ENCODE measurements at places on chromosomes 13 and 19. TPM values are rescaled to one million over a fixed set of nuclear protein-coding genes. Genes with fewer than 3 reads are reported as not detected.

- no peak overlapping the region for H3K4me3 ChIP-seq
- DNase-seq: no peak
- peaks cover 59% of the 10 kb centered on the region for H3K36me3 ChIP-seq
These were observed 106.1 kb downstream of the STARD13 start for GRCh38 chr13:33179463-33179862.

- no peaks in the 10 kb centered on the region for H3K36me3 ChIP-seq
- no peak overlapping the region for H3K27ac ChIP-seq
- peaks cover 5% of the 10 kb centered on the region for H3K4me1 ChIP-seq
- no peak overlapping the region for H3K4me3 ChIP-seq
- DNase-seq: no peak
These were observed 541.0 kb downstream of the PCDH9 start for GRCh38 chr13:66689037-66689619.

DNA sequence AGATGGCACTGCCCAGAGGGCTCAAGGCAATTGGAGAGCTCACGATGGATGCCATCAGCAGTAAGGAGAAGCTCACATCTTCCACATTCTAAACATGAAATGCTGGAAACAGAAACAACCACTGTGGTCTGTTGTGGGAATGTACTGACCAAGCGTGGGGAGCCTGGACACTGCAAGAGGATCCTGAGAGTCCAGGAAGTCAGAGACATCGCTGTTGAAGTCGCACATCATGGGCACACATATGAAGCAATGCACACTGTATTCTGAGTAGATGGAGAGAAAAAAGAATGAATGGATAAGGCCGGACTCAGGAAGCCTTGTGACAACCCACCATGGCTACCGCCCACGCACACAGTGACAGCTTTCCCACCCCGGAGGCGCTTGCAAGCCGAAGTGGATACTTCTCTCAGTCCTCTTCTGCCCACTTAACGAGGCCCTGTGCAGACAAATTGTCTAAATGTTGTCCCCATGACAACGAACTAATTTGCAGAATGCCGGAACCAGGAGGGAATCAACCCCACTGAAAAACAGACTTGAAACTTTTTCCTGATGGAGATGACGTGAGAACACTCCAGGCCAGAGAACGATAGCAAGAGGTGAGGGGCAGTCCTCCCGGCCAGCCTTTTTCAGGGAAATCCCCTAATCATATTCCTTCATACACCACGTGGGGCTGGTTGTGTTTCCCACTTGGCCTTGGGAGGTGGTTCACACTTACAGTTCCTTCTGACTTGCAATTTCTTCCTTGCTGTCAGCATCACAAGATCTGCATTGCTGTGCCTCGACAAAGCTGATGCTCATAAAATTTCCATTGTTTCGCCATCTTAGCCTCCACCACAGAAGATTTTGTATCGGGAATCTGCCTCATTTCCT, 109.6 kb upstream of the SERP2 start:
- no peak for DNase-seq
- no peak overlapping the region for H3K27ac ChIP-seq
- no peaks in the 10 kb centered on the region for H3K27me3 ChIP-seq
- H3K36me3 ChIP-seq: peaks cover 6% of the 10 kb centered on the region

DNA sequence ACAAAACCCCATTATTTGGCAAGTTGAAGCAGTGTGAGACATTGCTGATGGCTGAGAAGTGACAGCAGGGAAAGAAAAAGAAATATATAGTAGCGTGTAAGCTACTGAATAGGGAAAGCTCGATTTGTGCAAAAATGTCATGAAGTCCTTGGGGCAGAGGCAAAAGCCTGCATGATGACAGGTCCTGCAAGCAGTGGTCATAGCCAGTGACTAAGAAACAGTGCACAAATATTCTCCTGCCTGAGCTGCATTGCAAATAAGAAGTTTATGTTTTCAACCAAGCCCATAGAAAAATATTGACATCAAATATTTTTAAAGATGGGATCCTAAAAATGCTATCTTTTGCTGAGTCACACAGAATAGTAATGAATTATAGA, 270.0 kb downstream of the SLITRK6 start:
- H3K4me3 ChIP-seq: no peak overlapping the region
- peaks cover 10% of the 10 kb centered on the region for H3K4me1 ChIP-seq
- no peaks in the 10 kb centered on the region for H3K27me3 ChIP-seq

- H3K4me3 ChIP-seq: no peak overlapping the region
- DNase-seq: no peak
- no peak overlapping the region for H3K27ac ChIP-seq
- H3K27me3 ChIP-seq: no peaks in the 10 kb centered on the region
These were observed 5.4 kb upstream of the NUMBL start for GRCh38 chr19:40695881-40696280.

GRCh38 chr19:28614634-28615545, 598.1 kb downstream of the UQCRFS1 start:
- no peaks in the 10 kb centered on the region for H3K4me1 ChIP-seq
- H3K27ac ChIP-seq: no peak overlapping the region
- no peak overlapping the region for H3K4me3 ChIP-seq
- H3K27me3 ChIP-seq: no peaks in the 10 kb centered on the region

DNA sequence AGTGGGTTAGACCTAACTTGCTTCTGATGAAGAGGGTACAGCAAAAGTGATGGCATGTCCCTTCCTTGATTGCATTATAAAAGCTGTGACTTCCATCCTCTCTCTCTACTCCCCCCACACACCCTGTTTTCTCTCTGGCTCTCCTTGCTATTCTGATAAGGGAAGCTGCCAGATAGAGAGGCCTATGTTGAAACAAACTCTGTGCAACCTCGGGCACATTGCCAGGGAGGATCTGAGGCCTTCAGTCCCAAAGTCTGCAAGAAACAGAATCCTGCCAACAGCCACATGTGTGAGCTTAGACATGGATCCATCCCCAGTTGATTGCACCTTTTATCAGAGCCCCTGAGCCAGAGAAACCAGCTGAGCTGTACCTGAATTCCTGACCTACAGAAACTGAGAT, 44.8 kb upstream of the ARGLU1 start:
- peaks cover 16% of the 10 kb centered on the region for H3K4me1 ChIP-seq
- H3K27ac ChIP-seq: no peak overlapping the region
- H3K36me3 ChIP-seq: no peaks in the 10 kb centered on the region

DNA sequence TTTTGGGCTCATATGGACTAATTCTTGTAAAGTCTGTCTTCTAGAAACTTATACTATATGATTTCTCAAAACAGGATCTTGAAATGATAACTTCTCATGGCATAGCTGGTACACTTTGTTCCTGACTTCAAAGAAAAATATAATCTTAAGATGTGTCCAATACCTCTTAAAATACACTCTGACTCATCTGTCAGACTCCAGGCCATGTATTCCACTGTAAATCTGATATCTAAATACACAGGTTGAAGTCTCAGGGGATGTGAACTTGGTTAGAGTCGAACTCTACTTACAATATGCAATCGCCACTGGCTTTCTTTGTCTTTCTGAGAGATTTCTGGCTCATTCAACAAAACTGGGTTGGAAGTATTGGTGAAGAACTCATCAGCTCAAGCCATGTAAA, 99.8 kb downstream of the LACC1 start:
- H3K4me3 ChIP-seq: no peak overlapping the region
- peaks cover 19% of the 10 kb centered on the region for H3K27me3 ChIP-seq
- no peaks in the 10 kb centered on the region for H3K4me1 ChIP-seq
- DNase-seq: no peak

- H3K27me3 ChIP-seq: no peaks in the 10 kb centered on the region
- H3K27ac ChIP-seq: peak overlapping the region; percentile 100
- H3K4me3 ChIP-seq: peak overlapping the region; percentile 75
- H3K36me3 ChIP-seq: peaks cover 36% of the 10 kb centered on the region
- DNase-seq: peak; percentile 99
These were observed 26.1 kb downstream of the GAS6 start for GRCh38 chr13:113837560-113838355.

Gene SLC6A16
- 0.39 TPM for total RNA-seq
